ENCODE measurements at places on chromosomes 3 and 15.

DNA sequence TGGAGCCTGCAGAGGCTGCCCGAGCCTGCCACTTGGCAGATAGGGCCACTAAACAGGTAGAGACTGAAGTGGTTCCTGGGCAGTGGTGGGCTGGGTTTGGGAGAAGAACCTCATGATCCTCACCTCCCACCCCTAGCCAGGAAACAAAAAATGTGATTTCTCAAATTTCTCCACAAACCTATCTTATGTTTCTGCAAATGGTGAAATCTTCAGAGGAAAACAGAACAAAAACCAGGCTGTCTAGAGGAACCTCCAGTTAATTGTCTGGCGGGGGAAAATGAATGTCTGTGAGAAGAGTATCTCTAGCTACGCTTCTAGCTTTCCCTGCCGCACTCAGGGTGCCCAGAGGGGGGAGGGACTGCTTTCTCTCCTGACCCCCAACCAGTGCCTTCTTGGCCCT, 55.9 kb downstream of the TRA2B start:
- no peak for DNase-seq

DNA sequence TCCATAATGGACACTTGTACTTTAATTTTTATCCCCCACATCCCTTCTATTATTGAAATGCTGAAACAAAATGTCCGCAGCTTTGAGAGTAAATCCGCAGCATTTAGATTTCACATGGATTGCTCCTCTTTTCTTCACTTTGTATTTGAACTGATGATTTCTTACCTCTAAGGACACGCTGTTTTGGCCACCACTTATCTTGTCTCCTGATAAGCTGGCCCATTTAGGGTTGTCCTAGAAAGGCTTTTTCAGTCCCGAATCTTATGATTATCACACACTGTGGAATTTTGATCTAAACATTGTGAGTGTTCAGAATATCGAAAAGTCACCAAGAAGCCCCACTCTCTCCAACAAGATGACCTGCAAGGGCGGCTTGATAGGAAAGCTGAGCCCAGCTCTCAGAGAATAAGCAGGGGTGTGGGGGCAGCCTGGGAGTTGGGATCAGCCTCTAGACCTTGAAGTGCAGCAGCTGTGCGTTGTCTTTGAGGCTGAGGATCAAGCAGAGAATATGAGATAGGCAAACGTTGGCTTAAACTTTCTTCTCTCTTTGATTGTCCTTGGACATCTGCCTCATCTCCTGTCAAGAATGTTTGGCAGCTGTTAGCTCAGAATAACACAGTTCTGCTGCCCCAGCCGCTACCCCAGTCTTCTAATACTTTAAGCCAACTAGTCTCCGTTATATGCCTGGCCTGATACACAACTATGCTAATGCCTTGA, 399.7 kb upstream of the NR2F2 start:
- no peak for DNase-seq

- DNase-seq, result no peak
These were observed 311.3 kb downstream of the SLC9A9 start for GRCh38 chr3:143536817-143537535.

GRCh38 chr3:123732447-123732846, 147.6 kb upstream of the HACD2 start:
- no peak for DNase-seq

DNA sequence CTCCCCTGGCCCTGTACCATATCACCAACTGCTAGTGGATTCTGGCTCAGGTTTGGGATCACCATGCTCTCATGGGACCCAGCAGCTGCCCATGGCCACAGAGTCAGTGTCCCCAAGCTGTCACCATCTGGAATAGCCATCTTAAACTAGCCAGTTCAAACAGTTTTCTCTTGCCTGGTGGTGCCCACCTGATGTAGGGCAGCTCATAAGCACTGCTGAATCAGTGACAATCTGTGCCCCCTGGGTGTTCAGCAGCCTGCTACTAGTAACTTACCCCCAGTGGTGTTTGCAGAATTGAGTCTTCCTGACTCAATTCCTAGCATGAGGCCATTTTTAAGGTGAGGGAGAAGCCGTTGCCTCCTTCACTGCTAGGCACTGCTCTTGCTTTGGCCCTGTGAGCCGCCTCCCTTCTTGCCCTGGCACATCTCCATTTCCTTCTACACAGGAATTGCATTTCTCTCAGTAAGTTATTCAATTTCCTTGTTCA, 7.9 kb downstream of the RPSA start:
- no peak for DNase-seq

- no peak for DNase-seq
These were observed 259.3 kb downstream of the NAALADL2 start for GRCh38 chr3:175118382-175118941.

DNA sequence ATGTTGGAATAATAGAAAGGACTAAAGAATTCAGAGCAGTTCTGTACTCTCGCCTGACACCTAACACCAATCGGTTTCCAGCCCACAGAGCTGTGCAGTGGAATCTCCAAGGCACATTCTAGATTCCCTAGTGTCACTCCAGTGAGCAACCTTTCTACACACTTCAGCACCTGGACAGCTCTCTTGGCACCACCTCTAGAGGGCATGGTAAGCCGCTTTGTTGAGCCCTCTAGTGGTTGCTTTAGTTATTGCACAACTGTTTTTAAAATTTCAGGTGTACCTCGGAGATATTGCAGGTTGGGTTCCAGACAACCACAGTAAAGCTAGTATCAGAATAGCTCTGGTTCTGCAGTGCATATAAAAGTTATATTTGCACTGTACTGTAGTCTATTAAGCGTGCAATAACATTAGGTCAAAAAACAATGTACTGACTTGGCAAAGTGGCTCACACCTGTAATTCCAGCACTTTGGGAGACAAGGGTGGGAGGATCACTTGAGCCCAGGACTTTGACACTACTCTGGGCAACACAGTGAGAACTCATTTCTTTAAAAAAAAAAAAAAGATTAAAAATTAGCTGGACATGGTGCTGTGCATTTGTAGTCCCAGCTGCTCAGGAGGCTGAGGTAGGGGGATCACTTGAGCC, 26.5 kb upstream of the ERC2 start:
- DNase-seq, result peak; percentile 81

- no peak for DNase-seq
These were observed 216.1 kb upstream of the ROPN1 start for GRCh38 chr3:124207873-124208485.

DNA sequence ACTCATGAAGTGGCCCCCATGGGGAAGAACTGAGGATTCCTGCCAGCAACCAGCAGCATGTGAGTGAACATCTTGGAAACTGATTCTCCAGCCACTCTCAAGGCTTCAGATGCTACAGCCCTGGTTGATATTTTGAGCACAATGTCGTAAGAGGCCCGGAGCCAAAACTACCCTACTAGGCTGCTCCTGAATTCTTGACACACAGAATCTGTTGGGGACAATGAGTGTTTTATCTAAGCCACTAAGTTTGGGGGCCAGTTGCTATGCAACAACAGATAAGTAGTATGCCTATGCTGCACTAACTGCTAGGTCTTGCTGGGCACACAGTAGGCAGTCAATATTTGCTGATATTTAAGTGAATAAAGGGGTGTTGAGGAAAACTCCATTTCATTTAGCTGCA, 89.9 kb upstream of the CHL1 start:
- DNase-seq, result no peak

DNA sequence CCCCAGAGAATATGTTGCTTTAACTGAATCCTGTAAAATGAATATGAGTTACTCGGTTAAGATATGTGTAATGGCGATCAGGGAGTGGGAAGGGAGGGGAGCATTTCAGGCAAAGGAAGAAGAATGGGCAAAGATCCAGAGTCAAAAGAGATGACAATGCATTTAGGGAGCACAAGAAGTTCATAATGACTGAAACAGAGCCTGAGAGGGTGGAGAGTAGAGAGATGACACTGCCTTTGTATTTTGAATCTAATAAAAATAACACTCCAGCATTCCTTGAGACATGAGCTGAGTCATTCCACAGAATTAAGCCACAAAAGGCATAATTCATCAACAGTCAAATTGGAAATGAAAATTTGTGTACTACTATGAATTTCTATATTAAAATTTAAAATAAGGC, 105.3 kb upstream of the PEX5L start:
- no peak for DNase-seq

DNA sequence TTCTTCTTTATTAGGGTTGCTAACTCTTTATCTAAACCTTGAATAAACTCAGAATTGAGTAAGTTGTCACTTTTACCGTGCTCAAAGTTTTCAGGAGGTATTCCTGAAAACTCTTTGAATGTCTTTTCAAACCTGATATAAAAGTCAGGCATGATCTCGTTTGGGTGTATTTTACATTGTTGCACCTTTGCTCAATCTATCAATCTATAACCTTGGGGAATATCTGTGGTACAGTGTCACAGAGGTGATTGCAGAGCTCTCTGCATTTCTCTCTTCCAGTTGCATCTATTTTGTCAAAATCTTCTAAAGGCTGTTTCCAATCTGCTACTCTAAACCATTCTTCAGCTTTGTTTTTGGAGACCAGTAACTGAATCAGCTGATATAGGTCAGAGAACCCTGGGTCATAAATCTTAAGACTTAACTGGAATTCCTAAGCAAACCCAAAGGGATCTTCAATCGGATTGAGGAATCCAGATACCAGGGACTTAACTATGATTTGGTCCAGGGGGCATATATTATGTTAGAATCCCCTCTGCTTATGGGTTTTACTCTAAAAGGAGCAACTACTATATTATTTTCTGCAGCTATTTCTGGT, 35.6 kb upstream of the AP4E1 start:
- no peak for DNase-seq

- no peak for DNase-seq
These were observed 339.3 kb downstream of the THSD4 start for GRCh38 chr15:71454462-71454996.

DNA sequence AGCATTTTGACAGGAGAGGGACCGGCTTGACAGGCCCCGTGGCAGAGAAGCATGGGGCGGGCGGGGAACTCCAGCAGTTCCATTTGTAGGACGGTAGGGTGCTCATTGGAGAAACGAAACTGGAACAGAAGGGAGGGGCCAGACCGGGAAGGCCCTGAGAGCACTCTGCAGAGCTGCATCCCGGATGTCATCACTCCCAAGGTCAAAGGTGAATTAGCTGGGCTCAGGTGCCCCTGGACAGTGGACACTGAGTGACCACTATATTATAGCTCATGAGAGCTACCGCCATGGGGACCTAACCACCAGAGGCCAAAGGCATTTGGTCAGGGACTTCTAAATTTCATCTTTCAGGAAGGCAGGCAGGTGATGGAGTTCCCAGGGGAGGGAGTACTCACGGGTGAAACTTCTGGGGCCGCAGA, 7.3 kb downstream of the CSRNP1 start:
- no peak for DNase-seq

GRCh38 chr15:85588677-85589076, 206.0 kb downstream of the KLHL25 start:
- DNase-seq, result no peak

DNA sequence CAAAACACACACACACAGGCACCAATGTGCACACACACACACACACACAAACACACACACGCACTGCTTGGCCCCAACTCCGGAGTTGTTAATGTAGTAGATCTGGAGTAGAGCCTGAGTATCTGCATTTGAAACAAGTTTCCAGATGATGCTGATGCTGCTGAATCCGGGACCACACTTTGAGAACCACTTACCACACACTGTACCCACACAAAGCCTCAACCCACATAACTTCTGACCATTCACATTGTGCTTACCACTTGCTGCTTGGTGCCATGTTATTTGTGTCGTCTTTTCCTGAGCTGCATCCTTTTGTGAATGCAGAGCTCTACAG, 36.9 kb downstream of the SETMAR start:
- DNase-seq, result no peak

DNA sequence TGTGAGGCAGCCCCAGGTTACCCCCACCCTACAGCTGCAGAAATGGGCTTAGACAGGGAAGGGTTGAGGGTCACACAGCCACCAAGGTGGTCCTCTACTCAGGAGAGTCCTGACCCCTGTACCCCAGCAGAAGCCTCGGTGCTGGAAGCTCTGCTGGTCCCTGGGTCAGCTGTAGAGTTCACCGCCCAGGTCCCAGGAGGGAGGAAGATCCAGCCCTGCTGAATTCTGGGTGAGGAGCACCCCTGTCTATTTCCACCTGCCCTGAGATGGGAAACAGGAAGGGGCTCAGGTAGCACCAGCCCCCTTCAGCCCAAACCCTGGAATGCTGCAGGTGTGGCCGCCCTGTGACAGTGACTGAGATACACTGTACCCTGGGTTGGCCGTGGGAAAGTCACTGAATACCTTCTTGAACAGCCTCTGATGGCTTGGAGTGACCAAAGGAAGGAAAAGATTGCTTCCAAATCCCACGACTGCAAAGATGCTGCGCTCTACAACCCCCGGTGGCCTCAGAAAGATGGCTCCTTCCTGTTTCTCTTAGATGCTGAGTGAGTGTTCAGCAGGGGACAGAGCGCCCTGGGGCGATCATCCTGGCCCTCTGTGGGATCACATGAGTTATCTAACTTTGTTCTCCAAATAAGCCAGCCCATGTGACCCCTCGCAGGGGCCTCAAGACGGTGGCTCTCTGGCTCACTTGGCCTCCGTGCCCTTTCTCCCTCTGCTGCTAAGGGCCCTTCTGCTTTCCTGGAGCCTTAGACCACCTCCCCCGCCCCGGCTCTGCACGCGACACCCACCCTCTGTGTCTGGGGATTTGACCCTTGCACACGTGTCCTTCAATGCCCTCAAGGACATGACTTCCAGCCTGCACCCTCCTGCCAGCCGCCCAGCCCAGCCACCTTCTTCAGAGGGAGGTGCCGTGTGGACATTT, 141.9 kb downstream of the NSMCE3 start:
- DNase-seq, result no peak

- no peak for DNase-seq
These were observed 59.6 kb downstream of the PIAS1 start for GRCh38 chr15:68113751-68114150.

DNA sequence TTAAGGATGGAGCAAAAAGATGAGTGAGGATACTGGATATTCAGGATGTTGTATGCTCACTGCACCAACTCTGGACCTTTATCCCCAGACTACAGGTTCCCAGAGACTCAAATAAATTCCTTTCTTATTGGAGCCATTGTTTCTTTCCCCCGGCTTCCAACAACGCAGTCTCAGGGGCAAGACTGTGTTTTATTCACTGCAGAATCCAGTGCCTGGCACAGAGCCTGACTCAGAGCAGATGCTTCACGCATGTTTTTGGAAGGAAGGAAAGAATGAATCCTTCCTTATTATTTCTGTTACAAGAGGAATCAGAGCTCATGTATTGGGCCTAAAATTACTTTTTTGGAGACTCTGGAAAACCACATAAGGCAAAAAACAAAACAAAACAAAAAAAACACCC, 96.0 kb upstream of the VGLL4 start:
- DNase-seq, result no peak

DNA sequence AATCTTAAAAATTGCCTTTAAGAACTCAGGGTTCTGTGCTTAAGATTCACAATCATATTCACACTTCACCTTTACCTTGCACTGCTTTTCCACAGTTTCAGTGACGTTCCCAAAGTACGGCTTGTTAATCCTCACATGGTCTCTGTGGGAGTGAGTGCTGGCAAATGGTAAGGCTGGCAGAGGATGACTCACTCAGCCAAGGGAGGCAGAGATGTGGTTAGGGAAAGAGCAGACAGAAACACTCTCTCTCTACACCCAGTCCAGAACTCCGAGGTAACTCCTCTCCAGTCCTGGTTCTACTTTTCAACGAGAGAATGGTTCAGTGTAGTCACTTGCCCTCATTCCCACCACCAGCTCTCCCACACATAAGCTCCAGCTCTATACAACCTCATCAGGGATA, 33.1 kb downstream of the RASGRP1 start:
- no peak for DNase-seq
